ENCODE measurements at places on chromosomes 1 and 21.

GRCh38 chr1:89844241-89844807 is 23.5 kb downstream of the LRRC8D start:
- DNase-seq = peak; percentile 24

GRCh38 chr1:12146343-12147112 is 20.3 kb upstream of the TNFRSF1B start:
- no peak for DNase-seq

DNA sequence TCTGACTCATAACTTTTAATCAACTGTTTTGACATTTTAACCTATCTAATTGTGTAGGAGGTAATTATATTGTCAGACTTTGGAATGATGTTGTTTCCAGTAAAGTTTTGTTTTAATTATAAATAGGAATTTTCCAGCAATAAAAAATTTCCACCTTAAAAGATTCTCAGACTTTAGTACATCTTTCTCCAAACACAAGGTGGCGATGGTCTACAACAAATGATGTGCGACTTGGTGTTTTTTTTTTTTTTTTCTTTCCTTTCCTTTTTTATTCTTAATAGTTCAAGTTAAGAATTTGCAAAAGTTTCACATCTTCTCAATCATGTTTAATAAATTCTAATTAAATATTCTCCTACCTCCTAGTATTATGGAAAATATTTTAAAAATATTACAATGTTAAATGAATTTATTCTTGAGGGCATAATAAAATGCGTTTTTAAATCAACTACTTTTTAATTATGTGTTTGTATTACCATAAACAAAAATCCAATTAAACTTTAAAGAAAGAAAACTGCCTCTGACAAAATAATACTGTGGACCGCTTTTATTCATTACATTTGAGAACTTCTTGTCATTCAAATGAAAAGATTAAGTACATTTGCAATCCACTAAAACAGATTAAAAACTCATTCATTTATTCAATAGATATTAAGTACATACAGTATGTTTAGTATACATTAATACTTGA is 4.4 kb upstream of the ADAMTS1 start:
- no peak for DNase-seq

DNA sequence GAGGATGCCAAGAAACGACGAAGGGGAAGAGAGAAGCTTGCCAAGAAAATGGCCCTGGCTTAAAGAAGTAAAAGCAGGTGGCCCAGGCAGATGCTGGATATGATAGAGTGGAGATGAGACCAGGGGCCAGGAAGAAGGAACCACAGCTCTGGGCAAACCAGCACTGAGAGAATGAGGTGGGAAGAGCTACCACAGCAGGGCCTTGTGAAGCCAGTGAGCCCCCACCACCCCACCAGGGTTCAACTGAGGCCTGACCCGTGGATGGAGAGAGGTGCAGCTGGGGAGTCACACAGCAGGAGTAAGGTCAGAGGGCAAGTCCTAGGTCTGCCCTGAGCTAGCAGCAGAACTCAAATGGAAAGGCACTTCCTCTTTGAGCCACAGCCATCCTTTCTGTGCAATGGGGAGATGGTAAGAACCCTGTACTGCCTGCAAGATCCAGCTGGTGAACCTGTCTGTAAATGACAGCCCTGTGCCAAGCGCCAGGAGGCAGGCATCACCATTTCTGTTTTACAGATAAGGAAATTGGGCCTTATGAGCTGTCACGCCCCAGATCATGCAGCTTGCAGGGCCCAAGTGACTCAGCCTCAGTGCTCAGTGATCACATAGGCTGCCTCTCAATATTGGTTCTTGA is 8.5 kb downstream of the SH3BGRL3 start:
- peak; percentile 51 for DNase-seq

DNA sequence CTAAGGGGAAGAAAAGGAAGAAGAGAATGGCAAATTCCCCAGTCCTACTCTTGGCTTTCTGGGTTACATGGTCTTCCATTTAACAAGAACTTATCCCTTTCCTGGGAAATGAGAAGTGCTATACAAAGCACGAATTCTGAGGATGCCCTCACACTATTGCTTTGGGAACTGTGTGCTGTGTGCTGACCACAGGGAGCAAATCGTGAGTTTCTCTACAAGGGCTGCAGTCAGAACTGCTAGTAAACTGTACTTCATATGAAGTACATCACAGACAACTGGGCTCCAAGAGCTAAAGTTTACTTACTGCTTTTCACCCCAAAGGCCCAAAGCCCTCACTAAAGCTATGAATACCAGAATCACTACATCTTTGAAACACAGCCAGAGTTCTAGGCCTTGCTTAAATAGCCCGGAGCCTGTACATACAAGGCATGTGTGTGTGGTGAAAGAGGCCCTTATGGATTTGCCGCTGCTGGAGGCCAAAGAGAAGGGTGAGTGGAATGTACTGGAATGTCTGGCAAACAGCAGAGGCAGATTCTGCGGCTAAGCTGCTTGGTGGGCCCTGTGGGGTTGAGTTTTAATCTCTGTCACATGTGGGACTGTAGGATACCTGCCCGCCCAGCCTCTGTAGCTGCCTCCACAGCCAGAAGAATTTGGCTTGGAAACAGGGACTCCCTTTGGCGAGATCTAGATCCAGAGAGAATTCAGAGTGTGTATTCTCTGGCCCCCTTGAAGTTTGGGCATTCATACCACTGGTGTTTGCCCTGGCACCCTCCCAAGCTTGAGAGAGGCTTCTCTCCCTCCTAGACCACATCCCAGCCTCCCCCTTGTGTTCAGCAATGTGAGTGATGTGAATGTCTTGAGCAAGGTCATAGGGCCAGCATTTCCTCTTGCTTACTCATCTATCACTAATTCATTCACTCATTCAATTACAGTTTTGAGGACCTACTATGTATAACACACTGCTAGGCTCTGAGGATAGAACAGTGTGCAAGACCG is 21.9 kb upstream of the TRIM67 start:
- no peak for DNase-seq

- no peak for DNase-seq
Measured at GRCh38 chr1:206656936-206657335, 21.6 kb downstream of the DYRK3 start.

DNA sequence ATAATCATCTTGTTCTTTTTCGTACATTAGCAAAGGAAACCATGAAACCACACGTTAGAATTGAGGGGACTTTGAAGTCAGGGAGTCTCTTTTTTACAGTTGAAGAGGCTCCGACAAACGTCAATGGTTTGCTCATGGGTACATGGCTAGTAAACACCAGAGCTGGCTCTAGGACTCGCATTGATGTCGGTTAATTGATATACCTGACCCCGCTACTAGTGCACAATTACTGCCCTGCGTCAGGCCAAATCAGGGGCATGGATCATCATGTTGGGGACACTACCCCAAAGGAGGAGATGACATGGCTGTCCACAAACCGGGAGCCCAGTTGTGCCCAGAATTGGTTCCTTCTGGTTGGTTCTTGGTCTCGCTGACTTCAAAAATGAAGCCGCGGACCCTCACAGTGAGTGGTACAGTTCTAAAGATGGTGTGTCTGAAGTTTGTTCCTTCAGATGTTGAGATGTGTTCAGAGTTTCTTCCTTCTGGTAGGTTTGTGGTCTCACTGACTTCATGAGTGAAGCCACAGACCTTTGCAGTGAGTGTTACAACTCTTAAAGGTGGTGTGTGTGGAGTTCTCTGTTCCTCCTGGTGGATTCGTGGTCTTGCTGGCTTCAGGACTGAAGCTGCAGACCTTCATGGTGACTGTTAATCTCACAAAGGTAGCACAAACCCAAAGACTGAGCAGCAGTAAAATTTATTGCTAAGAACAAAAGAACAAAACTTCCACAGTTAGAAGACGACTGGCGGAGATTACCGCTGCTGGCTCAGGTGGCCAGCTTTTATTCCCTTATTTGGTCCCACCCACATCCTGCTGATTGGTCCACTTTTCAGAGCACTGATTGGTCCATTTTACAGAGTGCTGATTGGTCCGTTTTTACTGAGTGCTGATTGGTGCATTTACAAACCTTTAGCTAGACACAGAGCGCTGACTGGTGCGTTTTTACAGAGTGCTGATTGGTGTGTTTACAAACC is 126.9 kb upstream of the ERRFI1 start:
- no peak for DNase-seq

- no peak for DNase-seq
Measured at GRCh38 chr21:32562915-32563314, 22.4 kb downstream of the TCP10L start.

DNA sequence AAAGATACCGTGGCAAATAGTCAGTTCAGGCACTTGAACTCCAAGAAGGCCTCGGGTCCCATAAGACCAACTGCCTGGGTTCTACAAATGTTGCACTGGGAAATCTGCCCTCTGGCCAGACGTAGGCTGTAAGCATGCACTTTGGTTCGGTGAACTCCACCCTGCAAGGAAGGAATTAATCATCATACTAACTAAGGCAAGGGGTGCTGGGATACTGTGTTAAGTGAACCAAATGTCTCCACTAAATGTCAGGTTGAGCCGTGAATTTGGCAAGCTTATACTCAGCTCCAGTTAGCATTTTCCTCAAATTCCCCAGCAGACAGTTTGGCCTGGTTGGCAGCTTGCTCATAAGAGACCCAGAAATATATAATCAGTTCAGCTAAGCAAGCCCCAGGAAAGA is 385.9 kb downstream of the GPATCH2 start:
- DNase-seq = no peak

DNA sequence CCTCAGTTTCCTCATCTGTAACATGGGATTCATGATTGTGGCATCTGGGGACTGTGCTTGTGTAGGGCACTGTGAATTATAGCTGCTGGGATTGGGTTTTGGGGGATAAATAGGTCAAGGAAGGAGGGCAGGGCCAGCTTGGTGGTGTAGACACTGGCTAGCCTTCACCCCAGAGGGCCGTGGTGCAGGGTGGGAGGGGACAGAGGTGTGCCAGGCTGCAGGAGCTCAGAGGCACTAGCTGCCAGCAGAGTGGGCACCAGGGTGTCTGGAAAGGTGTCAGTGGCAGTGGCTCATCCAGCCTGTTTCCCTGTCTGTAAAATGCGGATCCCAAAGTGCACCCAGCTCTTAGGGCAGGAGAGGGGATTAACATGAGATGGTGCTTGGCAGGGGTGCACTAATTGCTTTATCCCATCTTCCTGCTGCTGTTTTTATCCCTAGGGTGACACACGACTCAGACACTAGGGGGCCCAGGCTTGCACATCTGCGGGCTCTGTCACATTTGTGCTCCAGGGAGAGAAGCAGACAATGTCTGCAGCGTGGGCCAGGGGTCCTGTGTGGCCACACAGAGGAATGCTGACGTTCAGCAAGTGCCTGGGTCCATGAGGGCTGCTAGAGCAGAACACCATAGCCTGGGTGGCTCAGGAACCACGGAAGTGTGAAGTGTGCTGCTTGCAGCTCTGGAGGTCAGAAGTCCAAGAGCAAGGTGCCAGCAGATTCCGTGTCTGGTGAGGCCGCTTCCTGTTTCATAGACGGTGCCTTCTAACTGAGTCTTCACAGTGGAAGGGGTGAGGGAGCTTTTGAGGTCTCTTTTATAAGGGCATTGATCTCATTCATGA is 19.3 kb downstream of the OBSCN start:
- DNase-seq = no peak

DNA sequence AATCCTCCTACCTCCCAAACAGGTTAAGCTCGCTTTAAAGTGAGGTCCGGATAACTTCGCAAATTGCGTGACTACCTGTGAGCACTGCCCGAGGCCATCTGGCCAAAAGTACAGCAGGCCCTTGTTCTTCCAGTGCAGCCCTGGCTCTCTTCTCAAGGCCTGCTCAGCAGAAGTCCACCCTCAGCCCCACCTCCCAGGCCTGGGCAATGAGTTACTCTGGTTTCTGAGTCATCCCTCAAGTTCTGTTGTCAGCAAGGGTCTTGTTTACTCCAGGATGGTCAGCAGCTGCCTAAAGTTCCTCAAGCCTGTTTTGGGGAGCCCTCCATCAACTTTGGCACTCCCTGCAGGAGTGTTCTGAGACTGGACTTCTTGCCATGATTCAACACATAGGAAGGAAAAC is 101.7 kb downstream of the BCAR3 start:
- DNase-seq = no peak

GRCh38 chr1:243848858-243849420 is 1.1 kb downstream of the AKT3 start:
- peak; percentile 36 for DNase-seq

DNA sequence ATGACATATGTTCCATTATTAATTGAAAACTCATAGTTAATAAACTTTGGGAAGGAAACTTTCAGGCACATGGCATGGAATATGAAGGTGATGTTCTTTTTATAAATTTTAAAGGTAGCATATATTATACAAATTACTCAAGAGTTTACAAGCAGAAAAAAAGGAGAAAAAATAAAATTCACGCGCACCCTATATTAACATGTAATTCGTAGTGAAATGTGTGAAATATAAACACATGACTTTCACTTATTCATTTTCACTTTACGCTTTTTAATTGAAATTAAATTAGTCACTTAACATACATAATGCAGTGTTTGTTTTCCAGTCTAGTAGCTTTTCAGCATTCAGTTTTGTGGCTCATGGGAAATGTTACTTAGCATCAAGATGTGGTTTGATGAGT is 27.4 kb upstream of the SCYL3 start:
- no peak for DNase-seq

DNA sequence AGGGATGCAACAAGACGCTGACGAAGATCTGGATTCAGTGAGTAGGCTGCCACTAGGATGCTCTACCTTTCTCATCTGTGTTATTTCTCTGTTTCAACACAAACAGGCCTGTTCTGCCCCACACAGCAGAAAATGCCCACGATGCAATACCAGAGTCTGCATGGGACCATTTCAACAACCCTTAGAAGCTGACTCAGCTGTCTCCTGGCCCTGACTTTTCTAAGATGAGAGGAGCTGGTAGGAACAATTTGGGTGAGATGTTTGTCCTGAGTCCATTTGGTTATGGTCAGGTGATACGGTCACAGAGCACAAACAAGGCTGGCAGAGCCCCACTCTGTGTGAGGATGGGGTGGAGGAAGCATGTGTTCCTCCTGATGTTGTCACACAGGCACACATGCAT is 11.5 kb upstream of the SLC2A1 start:
- DNase-seq = no peak

- DNase-seq = no peak
Measured at GRCh38 chr1:94612525-94613204, 71.1 kb upstream of the F3 start.

DNA sequence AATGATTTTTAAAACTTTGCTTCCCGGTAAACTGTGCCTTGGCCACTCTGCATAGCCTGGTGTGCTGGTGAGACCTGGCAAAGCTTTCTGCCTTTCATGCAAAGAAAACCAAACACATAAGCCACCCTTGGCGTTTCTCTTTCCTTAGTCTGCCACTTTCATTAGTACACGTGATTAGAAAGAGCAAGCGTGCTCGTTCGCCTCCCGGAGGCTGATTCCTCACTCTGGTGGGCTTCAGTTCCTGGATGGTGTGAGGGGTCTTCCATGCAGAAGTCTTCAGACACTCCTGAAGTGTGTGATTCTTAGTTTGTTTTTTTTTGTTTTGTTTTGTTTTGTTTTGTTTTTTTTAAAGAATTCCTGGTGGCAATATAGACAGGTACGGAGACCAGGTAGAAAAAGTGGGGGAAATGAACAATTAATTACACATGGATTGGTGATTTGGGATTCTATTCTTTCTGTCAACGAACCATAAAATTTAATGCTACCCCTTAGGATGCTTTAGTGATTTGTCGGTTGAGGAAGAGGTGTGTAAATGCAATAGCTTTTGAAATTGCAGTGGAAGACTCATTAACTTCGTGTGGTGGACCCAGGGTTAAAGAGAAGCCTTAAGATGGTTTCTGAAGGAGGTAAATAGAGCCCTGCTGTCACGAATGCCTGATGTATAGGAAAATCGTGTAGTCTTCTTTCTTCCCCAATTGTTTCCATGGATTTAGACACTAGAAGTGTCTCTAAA is 2.1 kb downstream of the GALNT2 start:
- DNase-seq = no peak

- DNase-seq = no peak
Measured at GRCh38 chr1:24228311-24228710, 41.2 kb upstream of the IFNLR1 start.

Measured in activated T-helper 9 cell treated with anti-CD3 and anti-CD28 coated beads, Interleukin-2, amount 50 U/mL, for 16 hours (primary cell).